Iris pigment epithelial cell (primary cell): ENCODE measurements at places on chromosomes 4 and X.

DNA sequence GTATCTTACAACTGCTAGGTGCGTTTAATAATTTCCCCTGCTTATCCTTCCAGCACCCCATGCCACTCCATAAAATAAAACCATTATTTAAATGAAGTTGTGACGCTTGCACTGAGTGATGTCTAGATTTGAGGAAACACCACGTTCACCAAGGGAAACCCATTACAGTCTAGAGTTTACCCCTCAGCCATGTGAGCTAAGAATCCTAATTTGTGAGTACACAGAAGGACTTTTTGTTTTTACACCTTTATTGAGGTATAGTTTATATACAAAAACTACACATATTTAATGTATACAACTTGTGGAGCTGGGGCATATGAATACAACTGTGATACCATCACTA is 326.8 kb downstream of the RAPGEF2 start:
- no peak for DNase-seq

- peak; percentile 8 for DNase-seq
Measured at GRCh38 chrX:13764765-13765164, 30.2 kb downstream of the OFD1 start.

GRCh38 chr4:119040694-119041185 is 94.9 kb upstream of the MYOZ2 start:
- peak; percentile 95 for DNase-seq

DNA sequence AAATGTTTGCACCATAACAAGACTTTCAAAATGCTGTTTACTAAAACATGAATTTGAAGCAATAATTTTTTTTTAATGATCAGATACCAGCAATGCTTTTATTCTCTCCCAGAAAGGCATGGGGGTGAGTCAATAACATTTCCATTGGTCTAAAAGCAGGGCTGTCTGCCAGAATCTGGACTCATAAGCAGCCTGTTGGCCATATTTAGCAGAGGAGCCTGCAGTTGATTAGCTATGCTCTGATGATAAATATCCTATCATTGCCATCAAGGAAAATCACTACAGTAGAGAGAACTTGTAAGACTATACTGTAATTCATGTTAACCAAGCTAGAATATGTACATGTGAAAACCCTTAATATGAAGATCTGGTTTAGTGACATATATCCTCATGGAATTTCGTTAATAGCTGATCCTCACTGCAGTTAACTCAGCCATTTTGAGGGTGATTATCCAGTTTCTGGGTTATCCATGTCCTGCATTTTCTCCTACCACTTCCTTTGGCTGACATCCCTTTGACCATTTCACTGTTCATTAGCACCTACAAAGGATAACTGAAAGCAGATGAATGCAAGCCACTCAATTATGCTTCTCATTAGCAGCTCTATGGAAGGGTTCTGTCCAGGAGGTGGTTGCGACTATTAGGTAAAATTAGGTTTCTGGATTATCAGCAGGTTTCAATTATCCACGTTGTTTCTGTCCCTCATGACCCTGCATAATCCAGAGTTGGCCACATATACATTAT is 72.9 kb upstream of the DIAPH2 start:
- peak; percentile 24 for DNase-seq

- DNase-seq: no peak
Measured at GRCh38 chr4:24666316-24666715, 82.0 kb upstream of the DHX15 start.

DNA sequence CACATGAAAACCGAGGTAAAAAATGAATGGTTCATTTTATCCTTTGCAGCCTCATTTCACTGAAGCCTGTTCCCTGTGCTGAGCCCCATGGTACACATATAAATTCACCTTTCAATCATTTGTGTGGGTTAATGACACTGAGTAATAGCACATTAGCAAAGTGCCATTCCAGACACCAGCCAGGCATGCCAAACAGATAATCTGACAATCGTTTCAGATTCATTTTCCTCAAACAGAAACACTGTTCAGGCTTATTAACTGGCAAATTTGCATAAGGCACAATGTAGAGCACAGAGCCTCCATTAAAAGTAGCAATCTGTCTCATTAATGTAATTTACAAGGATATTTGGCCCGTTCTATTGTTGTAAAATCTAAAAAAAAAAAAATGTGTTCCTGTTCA is 76.2 kb downstream of the UNC5C start:
- DNase-seq: no peak

DNA sequence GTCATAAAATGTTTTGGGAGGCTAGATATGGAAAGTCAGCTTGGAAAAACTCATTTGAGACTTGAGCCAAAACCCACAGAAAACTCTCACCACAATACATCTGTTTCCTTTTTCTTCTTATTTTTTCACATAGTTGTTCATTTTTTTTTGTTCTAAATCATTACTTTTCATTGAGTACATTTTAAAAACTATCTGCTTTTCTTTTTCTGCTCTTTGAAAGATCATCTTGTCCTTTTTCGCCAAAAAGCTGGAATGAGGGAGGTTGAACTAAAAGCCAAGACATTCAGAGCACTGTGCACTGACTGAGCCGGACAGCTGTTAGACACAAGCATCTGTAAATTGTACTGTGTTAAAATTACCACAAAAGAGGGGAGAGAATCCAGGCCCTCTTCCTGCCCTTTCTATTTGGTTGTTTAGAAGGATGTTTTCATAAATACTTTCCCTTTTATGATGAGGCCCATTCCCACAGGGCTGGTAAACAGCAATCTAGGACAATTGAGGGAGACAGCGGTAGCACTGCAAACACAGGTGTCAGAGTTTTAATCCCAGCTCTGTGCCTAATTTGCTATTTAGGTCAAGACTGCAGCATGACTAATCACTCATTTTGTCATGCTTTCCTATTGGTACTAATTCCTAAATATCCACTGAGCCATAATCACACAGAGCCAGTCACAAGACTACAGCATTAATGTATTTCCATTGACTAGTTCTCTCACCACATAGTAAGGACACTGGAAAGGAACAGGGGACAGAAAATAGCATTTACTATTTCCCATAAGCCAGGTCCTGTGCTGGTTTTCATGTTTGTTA is 7.3 kb upstream of the RNF150 start:
- DNase-seq: no peak

- no peak for DNase-seq
Measured at GRCh38 chrX:24392709-24393108, 32.3 kb downstream of the SUPT20HL1 start.

- DNase-seq: peak; percentile 41
Measured at GRCh38 chrX:114611018-114611619, 27.2 kb downstream of the HTR2C start.

GRCh38 chrX:68398291-68398690 is 35.0 kb downstream of the OPHN1 start:
- no peak for DNase-seq

GRCh38 chr4:2915789-2916188 is 47.4 kb downstream of the NOP14 start:
- DNase-seq: no peak

DNA sequence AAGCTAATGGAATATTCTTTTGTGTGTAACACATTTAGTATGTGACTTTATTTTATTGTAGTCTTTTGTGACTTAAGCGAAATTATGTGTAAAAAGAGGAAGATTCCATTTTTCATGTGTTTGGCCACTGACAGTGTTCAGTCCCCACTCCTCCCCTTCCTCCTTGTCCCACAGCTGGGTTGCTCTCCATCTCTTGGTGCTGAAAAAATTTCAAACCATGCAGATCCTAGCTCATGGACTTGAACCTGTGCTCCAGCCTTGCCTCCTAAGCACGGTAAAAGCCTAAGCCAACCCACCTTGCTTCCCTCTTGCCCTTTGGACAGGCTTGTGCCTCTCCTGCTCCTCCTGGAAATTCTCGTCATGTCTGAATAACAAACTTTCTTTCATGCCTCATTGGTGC is 2008.5 kb upstream of the TENM3 start:
- no peak for DNase-seq

DNA sequence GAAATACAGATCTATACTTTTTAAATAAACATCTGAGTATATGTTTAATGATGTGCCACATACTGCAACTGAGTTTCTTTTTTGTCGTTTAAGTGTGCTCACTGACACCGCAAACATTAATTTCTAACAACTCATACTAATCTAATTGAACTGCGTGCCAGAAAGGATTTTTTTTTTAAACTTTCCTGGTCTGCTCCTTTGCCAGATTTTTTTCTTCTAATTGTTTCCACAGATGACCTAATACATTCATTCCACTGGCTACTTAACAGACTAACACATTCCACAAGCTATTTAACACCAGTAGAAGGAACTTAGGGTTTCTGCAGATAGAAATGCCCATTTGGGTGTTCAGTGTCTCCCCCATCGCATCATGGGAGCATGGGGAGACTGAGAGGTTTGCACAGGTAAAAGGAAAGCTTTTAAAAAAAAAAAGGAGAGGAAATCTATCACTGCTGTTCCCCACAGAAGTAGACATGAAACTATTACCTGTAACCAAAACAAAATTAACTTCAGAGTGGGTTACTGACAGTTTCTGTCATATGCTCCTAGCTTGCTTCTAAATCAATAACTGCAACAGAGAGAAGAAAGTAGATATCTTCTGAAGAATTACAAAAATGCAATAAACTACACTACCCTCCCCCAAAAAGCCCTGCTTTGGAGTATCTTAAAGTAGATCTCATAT is 31.6 kb downstream of the SH3KBP1 start:
- peak; percentile 15 for DNase-seq

GRCh38 chr4:56164907-56165306 is 216.2 kb downstream of the CEP135 start:
- no peak for DNase-seq

DNA sequence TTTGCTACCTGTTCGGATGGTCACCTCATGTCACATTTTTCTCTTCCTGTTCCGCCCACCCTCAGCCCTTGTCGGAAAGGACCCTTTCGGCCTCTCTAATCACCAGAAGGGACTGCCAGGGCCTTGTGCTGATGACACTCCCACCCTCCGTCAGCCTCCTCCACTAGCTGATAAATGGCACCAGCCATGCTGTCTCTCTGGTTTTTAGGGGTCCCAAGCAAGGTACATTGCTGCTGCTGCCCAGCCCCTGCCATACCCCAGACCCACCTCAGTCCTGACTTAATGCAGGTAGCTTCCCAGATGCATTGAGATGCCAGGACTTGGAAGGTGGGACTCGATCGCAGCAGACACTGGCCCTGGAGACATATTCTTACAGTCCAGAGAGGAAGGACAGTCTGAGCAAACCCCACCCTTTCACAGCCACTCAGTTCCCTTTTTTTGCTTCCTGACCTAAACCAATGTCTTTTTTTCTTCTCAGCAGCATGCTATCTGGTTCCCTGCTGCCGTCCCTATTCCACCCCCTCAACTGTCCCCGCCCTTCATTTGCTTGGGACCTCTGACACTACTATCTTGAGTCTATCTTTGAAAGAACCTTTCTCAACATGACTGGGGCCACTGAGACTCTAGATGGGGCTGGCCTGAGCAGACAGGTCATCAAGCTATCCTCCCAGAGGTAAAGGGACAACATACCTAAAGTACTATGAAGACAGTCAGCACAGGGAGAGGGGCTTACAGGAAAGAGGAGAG is at the start of gene BTK:
Gene BTK (minus strand): TSS at position 397 of the 747 bp plus-strand sequence. CDS start 10,907 bp downstream, outside the sequence.
- DNase-seq: no peak

GRCh38 chrX:2879670-2880069 is 49.5 kb downstream of the ARSD start:
- no peak for DNase-seq

- DNase-seq: no peak
Measured at GRCh38 chr4:2789793-2790582, 2.9 kb upstream of the SH3BP2 start.

DNA sequence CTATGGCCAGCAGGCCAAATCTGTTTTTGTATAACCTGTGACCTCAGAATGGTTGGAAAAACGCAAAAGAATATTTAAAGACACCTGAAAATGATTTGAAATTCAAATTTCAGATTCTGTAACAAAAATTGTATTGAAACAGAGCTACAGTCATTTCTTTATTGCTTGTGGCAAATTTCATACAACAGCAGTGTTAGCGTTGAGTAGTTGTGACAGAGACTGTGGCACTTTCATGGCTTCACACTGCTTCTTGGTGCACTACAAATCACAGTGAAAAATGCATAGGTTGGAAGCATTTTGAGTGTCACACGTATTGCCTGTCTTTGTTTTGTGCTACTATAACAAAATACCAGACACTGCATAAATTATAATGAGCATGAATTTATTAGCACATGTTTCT is 12.2 kb upstream of the PARM1 start:
- DNase-seq: no peak

DNA sequence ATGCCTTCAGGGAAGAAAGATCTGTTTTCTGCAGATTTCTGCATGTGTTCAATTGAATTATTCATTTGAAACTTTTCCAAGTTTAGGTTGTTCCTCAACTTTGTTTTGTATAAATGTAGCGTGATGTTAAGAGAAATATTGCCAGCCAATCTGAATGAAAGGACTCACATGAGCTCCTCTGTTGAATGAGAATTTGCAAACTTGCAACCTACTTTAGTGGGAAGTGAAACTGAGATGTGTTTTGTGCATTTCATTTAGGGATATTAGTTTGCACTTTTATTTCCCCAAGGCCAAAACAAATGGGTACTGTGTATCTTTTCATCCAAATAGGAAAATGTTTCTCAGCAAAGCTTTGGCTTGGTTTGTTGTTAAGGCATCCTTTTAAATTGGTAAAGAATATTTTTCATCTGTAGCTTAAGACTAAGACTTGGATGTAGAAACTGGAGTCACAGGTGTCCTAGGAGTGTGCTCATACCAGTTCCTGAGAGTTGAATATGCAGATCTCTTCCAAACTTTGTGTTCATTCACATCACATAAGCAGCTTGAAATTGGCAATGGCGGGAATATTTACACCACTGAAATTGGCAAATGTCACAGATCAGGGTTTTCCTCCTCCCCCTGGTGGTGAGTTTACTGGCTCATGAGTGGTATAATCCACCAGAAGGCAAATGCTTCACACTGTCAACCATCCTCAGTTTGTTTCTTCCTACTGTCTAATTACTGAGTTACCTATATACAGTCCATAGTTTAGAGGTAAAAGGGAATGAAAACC is 193.6 kb upstream of the BANK1 start:
- DNase-seq: no peak

GRCh38 chrX:150871341-150871811 is 27.1 kb downstream of the CD99L2 start:
- DNase-seq: no peak

DNA sequence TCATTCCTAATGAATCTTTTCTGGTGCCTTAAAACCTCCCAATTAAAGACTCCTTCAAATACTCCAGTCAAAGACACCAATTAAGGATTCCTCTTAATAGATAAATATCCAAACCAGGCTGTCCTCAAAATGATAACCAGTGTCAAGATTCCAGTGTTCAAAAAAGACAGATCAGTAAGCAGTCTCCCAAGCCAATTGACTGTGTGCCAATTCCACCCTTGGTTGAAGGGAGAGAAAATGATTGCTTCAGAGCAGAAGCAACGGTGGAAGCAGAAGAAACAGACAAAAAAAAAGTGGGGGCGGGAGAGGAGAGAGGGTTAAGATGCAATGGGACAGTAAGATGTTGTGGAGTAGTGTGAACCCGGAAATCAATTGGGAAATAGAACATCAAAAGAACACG is 216.0 kb upstream of the FTHL17 start:
- peak; percentile 55 for DNase-seq

GRCh38 chr4:174420316-174420715 is 102.0 kb downstream of the HPGD start:
- DNase-seq: no peak

DNA sequence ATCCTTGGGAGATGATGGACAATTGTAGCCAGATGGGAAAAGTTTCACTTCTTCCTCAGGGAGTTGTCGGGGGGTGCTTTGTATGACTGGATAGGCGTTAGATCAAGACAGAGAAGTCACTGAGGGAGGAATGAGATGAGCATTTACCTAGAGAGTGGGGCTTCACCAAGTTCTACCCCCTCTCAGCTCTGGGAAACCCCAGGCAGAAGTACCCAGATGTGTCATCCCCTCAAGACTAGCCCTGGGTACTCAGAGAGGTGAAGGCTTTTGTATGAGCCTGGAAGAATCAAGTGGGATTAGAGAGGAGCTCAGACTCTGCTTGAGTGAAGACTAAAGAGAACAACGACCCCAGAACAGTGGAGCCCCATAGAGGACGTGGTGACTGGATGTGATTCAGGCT is 1.9 kb downstream of the MAGEB1 start:
- DNase-seq: no peak
